Ovary (tissue), 10 donors: ENCODE measurements at places on chromosomes 16 and 17. TPM values are rescaled to one million over a fixed set of nuclear protein-coding genes. Genes with fewer than 3 reads are reported as not detected.

The ZNF205 gene
- total RNA-seq = 16.2 TPM

The CTF1 gene
- total RNA-seq = 14.5 TPM

DNA sequence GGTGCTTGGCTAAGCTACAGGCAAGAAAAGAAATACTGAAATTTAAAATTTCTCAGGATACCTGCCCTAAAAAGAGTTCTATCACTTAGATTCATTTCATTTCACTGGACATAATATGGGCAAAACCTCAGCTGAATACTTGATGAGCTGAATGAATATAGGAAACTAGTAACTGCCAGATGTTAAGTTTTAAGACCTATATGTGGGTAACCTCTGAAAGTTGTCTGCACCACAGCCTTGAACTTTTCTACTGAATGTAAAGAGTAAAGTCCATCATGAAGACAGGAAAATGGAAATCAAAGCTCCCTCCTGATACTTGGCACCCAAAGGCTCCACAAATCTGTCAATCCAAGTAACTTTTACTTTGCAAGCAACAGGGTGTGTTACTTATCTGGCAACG is 50.8 kb downstream of the HIC1 start:
- no peaks in the 10 kb centered on the region for H3K27me3 ChIP-seq
- DNase-seq = no peak
- H3K4me3 ChIP-seq = no peak overlapping the region

DNA sequence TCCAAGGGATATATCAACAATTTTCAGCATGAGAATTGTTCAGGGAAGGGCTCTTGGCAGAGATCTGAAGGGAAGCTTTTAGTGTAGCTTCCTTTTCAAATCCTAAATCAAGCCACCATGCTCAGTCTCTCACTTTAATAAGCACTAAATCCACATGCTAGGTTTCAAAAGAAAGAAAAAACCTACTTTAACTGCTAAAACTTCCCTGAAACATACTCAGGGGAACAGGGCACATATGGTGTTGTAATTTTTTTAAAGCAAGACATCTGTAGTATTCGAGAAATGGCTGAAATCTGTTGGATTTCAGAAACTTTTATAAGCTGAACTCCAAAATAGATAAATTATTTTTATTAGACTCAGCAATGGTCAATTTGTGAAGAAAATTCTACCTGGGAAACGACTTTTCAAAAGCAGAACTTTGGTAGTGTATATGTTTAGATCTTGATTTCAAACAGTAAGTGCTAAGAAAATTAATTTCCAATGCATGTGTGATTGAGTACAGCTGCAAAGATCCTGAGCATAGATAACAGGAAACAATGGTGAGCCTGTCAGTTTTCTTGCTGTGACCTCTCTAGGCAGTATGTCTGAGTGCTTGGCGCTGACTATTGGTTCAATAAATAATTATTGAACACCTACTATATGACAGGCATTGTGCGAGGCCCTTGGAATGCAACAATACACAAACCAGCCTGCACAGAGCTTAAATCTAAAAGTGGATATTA is 804.5 kb upstream of the SOX9 start:
- H3K4me1 ChIP-seq = no peaks in the 10 kb centered on the region
- no peak for DNase-seq

DNA sequence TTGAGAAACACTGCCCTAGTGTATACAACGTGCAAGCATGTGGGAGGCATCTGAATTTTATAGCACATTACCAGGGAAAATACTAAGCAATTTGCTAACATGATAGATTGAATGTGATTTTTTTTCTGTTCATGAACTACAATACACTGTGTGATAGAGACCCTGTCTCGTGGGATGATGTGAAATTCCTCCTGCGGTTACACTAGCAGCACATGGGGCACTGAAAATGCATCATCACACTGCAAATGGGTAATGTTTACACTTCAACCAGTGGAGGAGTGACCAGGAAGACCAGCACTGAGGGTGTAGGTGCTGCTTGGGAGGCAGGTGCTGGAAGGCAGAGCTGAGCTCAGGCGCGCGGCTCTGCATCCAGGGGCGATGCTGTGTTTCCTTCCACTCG is 28.8 kb downstream of the ORC6 start:
- no peaks in the 10 kb centered on the region for H3K36me3 ChIP-seq
- H3K4me1 ChIP-seq = no peaks in the 10 kb centered on the region
- H3K27ac ChIP-seq = no peak overlapping the region
- DNase-seq = no peak
- H3K4me3 ChIP-seq = no peak overlapping the region

- no peak for DNase-seq
- H3K36me3 ChIP-seq = no peaks in the 10 kb centered on the region
- no peak overlapping the region for H3K27ac ChIP-seq
- no peaks in the 10 kb centered on the region for H3K27me3 ChIP-seq
Observed at GRCh38 chr17:34733333-34733732, 154.0 kb downstream of the TMEM132E start.

GRCh38 chr17:66840061-66840460 is 5.1 kb downstream of the CACNG5 start:
- no peak overlapping the region for H3K4me3 ChIP-seq
- H3K27me3 ChIP-seq = no peaks in the 10 kb centered on the region
- DNase-seq = no peak
- H3K27ac ChIP-seq = no peak overlapping the region

DNA sequence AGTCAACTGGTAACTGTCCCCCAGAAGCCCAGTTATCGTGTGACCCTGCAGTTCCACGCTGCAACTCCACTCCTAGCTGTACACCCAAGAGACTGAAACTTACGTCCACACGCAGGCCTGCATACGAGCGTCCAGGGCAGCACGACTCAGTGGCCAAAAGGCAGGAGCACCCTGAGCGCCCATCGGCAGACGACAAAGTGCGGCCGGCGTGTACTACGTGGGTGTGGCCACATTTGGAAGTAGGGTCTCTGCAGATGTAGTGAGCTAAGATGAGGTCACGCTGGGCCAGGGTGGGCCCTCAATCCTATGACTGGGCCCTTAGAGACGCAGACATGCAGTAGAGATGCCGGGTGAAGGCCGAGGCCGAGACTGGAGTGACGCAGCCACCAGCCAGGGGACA is 13.5 kb downstream of the GALNS start:
- DNase-seq = no peak
- H3K27ac ChIP-seq = no peak overlapping the region
- no peaks in the 10 kb centered on the region for H3K36me3 ChIP-seq
- no peaks in the 10 kb centered on the region for H3K27me3 ChIP-seq

DNA sequence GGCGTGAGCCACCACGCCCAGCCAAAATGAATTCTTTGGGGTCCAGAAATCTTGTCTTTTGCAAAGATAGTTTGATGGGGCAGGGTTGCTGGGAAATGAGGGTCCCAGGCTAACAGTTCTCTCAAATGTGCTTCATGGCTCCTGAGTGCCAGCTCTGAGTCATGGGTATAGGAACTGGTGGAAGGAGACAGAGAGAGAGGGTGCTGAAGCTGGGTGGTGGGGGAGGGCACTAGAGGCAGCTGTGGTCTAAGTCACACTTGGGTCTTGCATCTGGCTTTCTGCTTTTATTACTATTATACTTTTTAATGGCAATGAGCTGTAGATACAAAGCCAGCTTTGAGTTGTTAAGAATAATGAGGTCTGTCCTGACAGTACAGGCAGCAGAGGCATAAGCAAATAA is 54.6 kb downstream of the PRKCA start:
- H3K4me1 ChIP-seq = peaks cover 16% of the 10 kb centered on the region
- no peaks in the 10 kb centered on the region for H3K36me3 ChIP-seq
- H3K27me3 ChIP-seq = no peaks in the 10 kb centered on the region
- H3K27ac ChIP-seq = no peak overlapping the region
- no peak for DNase-seq
